Jurkat, Clone E6-1 (cell line): ENCODE measurements at places on chromosomes 12 and 14.

- no peak for DNase-seq
Observed at GRCh38 chr12:87304406-87304805, 724.8 kb downstream of the C12orf50 start.

DNA sequence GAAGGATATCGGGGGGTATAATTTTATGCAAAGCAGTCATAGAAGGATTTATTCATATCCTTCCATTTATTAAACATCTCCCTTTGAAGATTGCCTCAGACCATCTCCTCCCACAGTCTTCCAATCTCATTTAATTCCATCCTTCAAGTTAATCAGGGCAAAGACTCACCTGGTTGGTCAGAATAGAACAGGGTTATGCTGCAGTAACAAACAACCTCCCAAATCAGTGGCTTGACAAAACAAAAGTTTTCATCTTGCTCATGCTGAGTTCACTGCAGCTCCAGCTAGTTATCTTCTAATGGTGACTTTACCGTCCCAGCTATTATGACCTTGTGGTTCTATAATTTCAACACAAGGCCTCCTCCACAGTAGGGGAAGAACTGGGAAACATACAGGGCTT is 48.8 kb upstream of the MTERF2 start:
- no peak for DNase-seq

- DNase-seq, result no peak
Observed at GRCh38 chr12:130675791-130676190, 40.3 kb downstream of the RIMBP2 start.

- no peak for DNase-seq
Observed at GRCh38 chr12:30694412-30695198, 1.1 kb downstream of the IPO8 start.

GRCh38 chr12:4506870-4507269 is 31.8 kb upstream of the RAD51AP1 start:
- DNase-seq, result peak; percentile 93

DNA sequence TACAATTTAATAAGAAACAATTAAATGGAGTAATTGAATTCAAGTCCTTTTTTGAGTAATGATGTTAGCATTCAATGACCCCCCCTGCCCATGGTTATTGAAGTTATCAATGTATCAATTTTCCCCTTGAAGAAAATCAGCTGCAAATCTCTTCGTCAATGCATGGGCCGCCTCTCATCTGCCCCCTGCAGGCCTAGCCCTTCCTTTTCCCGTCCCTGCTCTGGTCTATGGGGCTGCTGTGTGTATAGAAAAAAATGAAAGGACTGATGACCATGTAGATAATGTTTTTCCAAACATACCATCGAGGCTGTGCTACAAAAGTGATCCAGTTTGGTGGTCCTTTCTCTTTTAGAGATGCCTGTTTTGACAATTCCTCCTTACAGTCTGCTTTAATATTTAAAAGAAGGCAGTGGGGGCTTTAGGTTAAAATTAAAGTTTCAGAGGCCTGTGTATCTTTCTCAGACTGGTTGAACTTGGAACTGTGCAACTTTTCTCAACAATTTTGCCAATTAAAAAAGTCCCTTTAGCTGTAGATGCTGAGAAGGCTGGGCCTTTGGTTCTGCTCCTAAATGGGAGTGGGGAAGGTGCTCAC is 98.4 kb downstream of the APAF1 start:
- DNase-seq, result no peak

GRCh38 chr12:38713294-38713693 is 192.1 kb downstream of the CPNE8 start:
- no peak for DNase-seq

GRCh38 chr14:81433378-81433777 is 33.3 kb upstream of the STON2 start:
- DNase-seq, result no peak

DNA sequence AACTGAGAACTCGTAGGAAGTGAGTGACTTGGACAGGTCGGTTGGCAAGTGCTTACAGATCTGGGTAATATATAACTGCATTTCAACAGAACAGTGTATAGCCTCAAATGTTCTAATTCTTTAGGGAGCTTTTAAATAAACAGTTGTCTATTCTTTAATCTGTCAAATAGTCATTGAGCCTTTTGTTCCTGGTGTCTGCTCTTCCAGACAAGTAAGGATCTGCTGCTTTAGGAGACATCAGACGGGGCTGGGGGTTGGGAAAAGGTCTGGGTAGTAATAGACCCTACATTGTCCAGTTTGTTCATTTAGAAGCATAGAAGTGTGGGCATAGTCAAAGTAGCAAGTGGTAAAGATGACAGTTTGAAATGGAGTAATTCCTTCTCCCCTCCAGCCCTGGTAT is 2.0 kb downstream of the PTPN11 start:
- no peak for DNase-seq

- DNase-seq, result no peak
Observed at GRCh38 chr12:69509904-69510827, 40.0 kb downstream of the FRS2 start.

DNA sequence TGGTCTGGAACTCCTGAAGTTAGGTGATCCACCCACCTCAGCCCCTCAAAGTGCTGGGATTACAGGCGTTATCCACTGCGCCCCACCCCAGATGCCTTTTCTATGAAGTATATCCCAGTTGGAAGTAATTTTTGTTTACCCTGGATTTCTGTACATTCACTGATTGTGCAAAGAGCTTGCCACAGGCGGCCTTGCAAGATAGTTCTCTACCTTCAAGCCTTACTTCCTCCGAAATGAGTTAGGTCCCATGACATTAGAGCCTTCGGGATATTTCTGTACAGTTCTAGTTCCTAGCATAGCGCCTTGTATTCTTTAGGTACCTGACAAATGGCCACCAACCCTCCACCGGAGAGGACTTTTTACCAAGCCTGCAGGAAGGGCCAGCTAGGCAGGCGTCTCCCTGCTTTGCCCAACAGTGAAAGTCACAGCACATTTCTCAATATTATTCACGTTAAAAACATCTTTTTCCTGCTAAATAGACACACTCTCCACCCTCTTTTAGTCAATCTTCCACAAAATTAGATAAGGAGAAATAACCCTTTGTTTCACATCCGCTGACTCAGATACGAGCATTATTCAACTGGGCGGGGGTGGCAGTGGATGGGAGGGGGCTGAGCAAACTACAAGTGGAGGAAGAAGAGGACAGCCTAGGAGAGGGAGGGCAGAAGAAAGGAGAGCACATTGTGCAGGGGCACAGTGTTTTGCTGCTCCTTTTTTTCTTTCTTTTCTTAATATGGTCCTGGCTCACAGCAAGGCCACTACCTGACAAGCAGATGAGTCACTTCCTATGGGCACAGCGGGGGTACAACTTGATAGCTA is 40.0 kb upstream of the CAPRIN2 start:
- DNase-seq, result no peak

DNA sequence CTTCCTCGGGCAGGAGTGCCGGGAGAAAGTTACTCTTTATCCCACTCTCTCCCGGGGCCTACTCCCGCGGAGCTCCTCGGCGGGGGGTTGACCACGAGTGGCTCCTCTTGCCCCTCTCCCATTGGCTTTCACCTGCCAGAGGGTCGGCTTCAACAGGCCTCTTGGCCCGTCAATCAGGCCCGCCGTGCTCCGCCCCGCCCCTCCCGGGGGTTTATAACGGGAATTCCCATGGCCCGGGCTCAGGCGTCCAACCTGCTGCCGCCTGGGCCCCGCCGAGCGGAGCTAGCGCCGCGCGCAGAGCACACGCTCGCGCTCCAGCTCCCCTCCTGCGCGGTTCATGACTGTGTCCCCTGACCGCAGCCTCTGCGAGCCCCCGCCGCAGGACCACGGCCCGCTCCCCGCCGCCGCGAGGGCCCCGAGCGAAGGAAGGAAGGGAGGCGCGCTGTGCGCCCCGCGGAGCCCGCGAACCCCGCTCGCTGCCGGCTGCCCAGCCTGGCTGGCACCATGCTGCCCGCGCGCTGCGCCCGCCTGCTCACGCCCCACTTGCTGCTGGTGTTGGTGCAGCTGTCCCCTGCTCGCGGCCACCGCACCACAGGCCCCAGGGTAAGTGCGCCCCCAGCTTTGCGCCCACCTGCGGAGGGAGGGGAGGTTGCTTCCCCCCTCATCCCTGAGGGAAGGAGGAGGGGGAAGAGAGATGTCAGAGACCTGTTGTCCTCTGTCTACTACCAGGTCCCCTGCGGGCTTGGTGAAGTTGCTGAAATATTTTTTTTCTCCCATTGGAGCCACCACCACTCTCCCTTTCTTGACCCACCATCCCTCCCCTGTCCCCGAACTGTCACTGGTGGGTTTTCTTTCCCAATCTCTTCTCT is at the start of gene SMOC1:
TSS of gene SMOC1 (plus strand) at position 242 of the 869 bp plus-strand sequence. CDS start at position 505, 263 bp downstream.
- DNase-seq, result no peak

- DNase-seq, result no peak
Observed at GRCh38 chr12:753611-754472, 1.5 kb downstream of the WNK1 start.

DNA sequence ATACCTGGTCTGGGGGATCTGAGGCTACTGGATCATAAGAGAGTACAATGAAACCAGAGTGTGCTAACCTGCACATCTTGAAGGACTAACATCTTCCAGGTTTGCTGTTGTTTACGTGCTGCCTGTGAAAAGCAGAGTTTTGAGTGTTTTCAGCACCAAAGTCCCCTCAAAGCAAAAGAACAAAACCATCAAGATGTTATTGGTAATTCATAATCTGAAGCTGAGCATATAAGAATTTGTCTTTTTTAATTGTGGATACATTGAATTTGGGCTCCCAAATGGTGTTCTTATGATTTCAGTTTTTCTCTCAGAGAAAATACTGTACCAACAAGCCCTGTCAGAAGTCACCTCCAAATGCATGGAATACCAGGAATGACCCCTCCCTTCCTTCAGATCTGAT is 110.2 kb downstream of the BTG1 start:
- no peak for DNase-seq

- no peak for DNase-seq
Observed at GRCh38 chr12:62533087-62533754, 66.6 kb downstream of the MON2 start.

DNA sequence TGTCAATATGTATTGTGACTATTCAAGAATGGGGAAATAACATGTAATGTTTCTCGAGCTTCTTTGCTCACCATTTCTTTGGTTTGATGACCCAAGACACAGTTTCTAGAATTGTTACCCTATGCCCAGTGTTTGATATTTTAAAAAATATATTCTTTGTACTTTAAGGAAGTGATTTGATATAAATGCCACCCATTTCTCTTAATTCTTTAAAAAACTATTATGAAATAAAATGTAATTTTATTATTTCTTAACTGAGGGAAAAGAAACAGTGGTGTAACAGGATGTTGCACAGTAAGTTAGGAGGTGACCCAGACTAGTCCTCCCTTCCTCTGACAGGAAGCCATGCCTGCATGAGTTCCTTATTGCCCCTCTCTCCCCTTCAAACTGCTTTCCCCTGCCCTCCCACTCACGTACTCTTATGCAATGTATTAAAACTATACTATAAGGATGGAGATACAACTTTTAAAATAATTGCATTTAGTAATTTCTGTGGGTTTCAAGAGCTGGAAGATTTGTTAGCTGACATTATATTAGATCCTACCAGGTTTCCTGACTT is 279.4 kb downstream of the TMTC2 start:
- DNase-seq, result no peak

DNA sequence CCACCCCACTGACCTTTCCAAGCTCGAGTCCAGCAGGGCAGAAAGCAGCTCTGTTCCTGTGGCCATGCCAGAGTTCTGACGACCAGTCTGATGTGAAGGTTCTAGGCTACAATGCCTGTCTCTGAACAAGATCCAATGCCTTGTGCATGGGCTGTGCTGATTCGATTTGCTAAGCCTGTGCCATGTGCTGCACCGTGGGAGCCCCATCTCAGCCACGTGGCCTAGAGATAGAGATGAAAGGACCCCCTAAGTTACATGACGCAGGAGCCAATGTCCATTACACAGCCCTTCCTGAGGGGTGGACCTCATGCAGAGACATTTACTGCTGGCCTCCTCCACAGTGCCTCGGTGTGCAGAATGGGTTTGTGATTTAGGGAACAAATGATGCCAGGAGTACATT is 256.0 kb downstream of the SLC15A4 start:
- no peak for DNase-seq

DNA sequence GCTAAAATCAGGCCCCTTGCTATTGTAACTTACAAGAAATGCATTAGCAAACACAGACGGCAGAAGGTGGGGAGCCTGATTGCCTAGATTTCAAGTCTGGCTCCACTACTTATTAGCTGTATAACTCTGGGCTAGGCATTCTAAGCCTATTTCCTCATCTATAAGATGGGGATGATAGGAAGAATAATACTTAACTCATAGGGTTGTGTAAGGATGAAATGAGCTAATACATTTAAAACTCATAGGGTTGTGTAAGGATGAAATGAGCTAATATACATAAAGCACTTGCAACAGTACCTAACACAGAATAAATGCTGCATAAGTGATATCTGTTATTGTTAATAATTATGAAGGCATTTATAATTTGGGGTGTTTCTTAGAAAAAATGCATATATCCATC is 60.1 kb upstream of the DIO2 start:
- DNase-seq, result no peak

- no peak for DNase-seq
Observed at GRCh38 chr14:79465651-79466050, 745.7 kb downstream of the DIO2 start.

- DNase-seq, result no peak
Observed at GRCh38 chr14:57245941-57246340, 22.8 kb downstream of the EXOC5 start.

GRCh38 chr14:54147282-54147681 is 190.7 kb upstream of the BMP4 start:
- no peak for DNase-seq

GRCh38 chr12:124381456-124382296 is 86.8 kb downstream of the RFLNA start:
- no peak for DNase-seq

GRCh38 chr14:105392131-105393090 is 5.9 kb upstream of the TEX22 start:
- DNase-seq, result no peak

DNA sequence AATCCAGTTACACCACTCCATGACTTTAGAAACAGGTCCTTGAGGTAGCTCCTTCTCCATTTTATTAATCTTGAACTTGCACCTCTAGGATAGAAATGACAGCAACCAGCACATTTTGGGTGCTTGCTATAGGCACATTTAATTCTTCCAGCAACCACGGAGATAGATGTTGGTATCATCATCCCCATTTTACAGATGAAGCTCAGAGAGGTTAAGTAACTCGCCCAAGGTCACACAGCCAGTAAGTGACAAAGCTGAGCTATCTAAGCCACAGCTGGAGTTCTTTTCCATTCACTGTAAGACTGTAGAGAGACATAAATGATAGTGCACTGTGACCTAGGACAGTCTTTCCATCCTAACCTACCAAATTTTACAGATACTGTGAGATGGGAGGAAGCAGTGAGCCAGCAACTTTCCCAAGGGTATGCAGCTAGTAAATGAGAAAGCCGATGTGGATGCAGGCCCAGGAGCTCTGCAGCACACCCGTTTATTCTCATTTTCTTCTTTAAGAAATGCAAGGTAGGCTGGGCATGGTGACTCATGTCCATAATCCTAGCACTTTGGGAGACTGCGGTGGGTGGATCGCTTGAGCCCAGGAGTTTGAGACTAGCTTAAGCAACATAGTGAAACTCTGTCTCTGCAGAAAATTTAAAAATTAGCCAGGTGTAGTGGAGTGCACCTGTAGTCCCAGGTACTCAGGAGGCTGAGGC is 103.2 kb downstream of the TBX5 start:
- no peak for DNase-seq

GRCh38 chr12:75960086-75960910 is 71.3 kb downstream of the PHLDA1 start:
- no peak for DNase-seq
